ENCODE measurements at places on chromosomes 5 and 9.

DNA sequence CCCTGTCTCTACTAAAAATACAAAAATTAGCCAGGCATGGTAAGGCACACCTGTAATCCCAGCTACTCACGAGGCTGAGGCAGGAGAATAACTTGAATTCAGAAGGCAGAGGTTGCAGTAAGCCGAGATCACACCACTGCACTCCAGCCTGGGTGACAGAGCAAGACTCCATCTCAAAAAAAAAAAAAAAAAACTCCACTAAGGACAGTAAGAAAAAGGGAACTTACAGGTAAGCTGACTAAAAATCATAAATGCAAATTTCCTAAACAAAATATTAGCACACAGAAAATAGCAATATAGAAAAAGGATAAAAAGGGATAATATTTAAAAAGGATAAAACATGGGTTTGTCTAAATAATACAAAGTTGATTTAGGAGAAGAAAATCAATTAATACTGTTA is 27.9 kb upstream of the HNRNPA0 start:
- DNase-seq = no peak

GRCh38 chr9:130186839-130187522 is 14.8 kb downstream of the NCS1 start:
- DNase-seq = peak; percentile 88

DNA sequence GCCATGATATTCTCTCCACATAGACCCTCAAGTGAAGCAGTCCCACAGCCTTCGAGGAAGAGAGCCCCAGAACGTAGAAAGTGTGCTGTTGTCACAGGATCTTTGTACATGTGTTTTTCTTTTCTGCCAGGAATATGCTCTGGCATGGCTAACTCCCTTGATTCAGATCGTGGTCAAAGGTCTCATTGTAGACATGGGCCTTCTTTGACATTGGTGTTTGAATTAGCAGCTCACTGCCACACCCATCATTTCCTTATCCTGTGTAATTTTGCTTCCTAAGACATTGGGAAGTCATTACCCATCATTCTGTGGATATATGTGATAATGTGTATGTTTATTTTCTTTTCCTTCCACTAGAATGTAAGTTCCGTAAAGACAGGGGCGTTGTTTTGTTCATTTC is 25.5 kb downstream of the MTRR start:
- DNase-seq = no peak

DNA sequence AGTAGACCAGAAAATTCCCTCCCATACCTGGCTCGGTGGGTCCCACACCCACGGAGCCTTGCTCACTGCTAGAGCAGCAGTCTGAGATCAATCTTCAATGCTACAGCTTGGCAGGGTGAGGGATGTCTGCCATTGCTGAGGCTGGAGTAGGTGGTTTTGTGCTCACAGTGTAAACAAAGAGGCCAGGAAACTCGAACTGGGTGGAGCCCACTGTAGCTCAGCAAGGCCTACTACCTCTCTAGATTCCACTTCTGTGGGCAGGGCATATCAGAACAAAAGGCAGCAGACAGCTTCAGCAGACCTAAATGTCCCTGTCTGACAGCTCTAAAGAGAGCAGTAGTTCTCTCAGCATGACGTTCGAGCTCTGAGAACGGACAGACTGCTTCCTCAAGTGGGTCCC is 5.6 kb upstream of the GZMA start:
- no peak for DNase-seq

DNA sequence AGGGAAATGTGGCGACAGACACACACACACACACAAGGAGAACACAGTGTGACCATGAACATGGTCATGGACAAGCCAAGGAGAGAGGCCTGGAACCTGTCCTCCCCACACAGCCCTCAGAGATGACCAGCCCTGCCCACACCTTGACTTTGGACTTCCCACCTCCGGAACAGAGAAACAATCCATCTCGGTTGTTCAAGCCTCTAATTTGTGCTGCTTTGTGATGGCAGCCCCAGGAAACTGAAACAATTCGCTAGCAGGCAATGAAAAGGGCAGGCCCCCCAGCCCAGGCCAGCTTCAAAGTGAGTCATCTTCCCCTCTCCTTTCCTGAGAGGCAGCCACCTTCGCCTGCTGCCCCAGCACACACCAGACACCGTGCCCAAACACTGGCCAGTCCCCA is 47.7 kb downstream of the NSUN2 start:
- DNase-seq = no peak

DNA sequence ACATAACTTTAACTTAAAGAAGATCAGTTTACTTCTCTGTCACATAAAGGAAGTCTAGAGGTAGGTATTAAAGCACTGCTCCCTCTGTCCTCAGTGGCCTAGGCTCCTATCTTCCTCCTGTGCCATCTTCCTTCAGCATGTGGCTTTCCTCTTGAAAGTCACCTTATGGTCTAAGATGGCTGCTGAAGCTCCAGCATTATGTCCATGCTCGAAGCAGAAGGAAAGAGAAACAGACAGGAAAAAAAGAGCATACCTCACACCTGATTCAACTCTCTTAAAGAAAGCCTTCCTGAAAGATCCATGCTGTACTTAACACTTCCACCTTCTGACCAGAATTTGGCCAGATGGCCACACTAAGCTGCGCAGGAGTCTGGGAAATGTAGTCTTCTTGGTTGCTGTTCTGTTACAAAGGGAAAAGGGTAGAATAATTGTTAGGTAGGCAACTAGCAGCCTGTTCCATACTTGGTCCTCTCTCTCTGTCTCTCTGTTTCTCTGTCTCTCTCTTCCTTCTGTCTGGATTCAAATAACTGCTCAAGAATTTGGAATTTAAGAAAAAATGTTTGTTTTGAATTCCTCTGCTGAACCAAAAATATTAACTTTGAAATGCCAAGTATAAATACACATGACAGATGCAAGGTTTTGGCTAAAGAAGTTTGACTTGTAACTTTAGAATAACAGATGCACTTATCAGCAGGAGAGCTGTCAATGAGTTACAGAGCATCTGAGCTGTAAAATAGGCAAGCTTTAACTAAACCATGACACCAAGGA is 16.0 kb downstream of the TMEM174 start:
- no peak for DNase-seq
